A549 (cell line): ENCODE measurements at places on chromosomes 16 and 17.

DNA sequence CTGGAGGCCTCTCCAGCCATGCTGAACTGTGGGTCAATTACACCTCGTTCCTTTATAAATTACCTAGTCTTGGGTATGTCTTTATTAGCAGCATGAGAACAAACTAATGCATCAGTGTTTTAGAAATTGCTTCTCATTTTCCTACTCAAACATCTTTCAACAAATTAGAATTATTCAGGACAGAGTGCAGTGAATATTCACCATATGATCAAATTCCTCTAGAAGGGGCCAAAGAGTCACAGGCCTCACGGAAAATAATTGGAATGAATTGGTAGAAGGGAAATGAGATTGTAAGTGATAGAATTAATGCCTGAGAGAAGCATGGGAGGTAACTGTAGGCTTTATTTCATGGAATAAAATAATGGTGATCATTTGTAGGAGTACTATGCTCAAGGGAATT lies 50.5 kb upstream of the CDH11 start:
- DNase-seq: no peak

GRCh38 chr17:50200457-50201275 lies 765 bp downstream of the COL1A1 start:
- DNase-seq: peak; percentile 95

DNA sequence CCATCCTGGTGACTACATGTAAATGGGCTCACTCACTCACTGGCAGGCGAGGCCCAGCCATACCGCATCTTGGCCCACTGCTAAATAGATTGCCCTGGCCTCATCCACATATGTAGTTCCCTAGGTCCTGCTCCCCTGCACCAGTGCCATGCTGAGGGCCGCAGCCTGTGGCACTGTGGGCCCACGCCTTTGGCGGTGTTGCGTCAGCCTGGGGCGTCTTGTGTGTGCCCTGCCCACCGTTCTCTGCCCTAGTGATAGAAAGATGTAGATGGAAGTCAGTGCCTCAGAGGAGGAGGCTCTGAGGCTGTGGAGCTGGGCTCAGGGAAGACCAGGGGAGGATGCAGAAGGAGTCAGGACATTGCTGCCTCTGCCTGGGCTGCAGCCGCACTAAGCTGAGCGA lies 18.9 kb downstream of the C17orf75 start:
- DNase-seq: no peak

GRCh38 chr17:81854974-81855774 lies 5.2 kb downstream of the P4HB start:
- DNase-seq: no peak

GRCh38 chr16:69435977-69436820 lies 11.8 kb downstream of the CYB5B start:
- DNase-seq: no peak
